ENCODE measurements at places on chromosomes 1 and 21.

DNA sequence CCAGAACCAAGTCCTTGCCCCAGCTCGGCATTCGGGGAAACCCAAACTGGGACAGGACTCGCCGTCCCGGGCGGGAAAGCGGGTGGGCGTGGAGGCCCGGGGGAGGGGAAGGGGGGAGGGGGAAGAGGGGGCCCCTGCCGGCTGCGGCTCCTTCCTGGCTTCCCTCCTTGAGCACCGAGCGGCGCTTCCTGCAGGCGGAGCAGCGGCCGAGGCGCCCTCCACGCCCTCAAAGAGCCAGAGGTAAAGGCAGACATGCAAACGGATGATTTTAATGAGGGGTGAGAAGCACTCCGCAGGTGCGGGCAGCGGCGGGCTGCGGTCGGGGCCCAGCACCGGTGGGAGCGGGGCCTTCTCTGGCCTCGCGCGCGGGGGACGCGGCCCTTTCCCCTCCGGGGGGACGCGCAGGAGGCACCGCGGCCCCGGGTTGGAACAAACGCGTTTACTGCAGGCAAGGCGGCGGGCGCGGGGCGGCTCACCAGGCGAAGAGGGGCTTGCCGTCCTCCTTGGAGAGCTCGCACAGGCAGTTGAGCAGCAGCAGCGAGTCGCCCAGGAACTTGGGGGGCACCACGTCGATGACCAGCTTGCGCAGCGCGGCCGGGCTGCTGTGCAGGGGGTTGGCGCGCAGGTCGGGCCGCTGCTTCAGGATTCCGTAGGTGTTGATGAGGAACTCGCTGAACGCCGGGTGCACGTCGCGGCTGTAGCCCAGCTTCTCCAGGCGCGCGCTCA is 5.7 kb upstream of the FTCD start:
- no peak for DNase-seq

GRCh38 chr1:21072721-21073120 is 104.0 kb downstream of the EIF4G3 start:
- no peak for DNase-seq

- DNase-seq, result no peak
These were observed 124.8 kb upstream of the CHRM3 start for GRCh38 chr1:239261521-239261920.

GRCh38 chr1:72366466-72366865 is 84.1 kb upstream of the NEGR1 start:
- DNase-seq, result no peak

GRCh38 chr1:31425301-31426081 is 12.5 kb downstream of the SERINC2 start:
- no peak for DNase-seq

DNA sequence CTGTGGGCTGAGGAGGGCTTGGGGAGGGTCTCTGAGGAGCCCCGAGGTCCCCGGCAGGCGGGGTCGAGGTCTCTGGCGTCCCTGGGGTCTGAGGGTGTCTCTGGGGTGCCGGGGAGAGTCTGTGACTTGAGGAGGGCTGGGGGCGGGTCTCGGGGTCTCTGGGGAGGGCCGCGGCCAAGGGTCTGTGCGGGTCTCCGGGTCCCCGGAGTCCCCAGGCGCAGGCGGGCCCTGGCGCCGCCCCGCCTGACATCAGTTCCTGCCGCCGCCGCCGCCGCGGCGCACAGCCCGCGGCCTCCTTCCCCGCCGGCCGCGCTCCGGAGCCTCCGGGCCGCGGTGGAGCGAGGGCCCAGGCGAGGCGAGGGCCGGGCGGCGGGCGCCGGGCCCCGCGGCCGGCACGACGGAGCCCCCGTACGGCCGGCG is at the start of gene PLEKHM2:
Gene PLEKHM2 (plus strand): TSS at position 279 of the 420 bp plus-strand sequence. CDS start 239 bp downstream, outside the sequence.
- peak; percentile 87 for DNase-seq

- DNase-seq, result peak; percentile 41
These were observed at the start of gene KIRREL1 for GRCh38 chr1:157993147-157993917. Gene KIRREL1 (plus strand): TSS chr1:157993645. CDS start chr1:157993677, 32 bp downstream.

DNA sequence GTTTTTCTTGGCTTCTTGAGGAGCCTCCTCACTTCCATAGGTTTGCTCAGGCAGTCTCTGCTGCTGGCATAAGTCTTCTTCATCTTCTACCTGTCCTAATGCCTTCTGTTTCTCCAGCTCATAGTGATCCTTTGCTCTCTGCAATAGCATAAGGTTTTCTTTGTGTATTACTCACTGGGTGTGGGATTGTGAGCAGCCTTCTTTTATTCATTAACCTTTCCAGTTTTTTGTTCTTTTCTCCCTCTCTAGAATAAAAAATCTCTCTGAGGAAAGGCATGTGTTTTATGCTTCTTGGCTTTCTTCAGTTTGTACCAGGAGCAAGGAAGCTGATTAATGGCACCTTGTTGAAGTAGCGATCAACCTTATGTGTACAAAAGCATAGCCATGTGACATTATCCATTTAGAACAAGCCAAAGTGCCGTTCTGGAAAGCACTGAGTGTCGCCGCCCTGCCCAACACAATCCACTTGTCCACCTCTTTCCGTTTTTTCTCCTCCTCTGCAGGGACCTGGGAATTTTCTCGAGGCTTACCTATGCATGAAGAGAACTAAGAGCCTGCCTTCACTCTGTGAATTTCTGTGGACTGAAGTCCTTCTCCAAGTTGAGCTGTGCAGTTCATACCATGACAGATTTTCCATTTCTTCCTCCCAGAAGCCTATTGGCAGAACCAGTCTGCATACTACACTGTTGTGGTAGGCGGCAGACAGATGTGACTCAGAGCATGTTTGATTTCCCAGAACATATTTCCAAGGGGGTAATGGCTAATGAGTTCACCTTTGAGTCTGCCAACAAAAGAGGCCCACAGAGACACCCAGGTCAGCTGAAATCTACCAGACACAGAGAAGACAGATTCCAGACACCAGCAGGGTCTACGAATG is 39.0 kb downstream of the DPT start:
- DNase-seq, result no peak

- DNase-seq, result no peak
These were observed 42.1 kb downstream of the LRRC8B start for GRCh38 chr1:89566761-89567174.

- DNase-seq, result no peak
These were observed 61.7 kb upstream of the DNAJC6 start for GRCh38 chr1:65247419-65248359.

DNA sequence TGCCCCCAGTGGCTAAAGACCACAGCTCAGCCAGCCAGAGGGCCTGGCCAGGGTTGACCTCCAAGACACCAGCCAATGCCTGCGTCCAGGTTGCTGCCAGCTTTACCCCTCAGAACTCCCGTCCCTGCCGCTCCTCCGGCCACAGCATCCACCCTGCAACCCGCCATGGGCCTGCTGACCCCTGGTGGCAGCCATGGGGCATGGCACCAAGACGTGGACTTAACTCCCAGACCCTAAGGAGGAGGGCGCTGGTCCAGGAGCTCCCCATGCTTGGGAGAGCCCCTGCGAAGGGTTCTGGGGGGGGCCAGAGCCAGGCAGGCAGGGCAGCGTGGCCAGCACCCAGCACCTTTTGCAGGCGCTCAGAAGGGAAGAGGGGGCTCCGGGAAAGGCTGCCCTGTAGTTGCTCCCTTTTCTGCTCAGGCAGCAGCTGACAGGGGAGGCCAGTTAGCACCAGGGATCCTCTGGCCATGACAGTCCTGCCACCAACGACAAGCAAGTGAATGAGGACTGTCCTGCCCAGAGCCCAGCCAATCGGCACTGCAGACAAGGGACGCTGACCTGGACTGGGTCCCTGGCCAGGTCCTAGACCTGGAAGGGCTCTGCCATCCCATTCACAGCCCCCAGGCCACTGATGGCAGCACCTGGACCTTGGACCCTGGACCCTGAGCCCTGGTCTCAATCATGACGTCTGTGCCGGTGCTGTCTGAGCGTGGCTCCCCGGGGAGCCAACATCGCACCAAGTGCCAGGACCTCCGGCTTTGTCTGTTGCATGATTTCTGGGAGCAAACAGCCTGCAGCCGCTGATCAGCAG is 246.2 kb downstream of the NPHP4 start:
- DNase-seq, result peak; percentile 88

GRCh38 chr1:92929461-92929860 is 31.8 kb downstream of the DIPK1A start:
- peak; percentile 12 for DNase-seq

DNA sequence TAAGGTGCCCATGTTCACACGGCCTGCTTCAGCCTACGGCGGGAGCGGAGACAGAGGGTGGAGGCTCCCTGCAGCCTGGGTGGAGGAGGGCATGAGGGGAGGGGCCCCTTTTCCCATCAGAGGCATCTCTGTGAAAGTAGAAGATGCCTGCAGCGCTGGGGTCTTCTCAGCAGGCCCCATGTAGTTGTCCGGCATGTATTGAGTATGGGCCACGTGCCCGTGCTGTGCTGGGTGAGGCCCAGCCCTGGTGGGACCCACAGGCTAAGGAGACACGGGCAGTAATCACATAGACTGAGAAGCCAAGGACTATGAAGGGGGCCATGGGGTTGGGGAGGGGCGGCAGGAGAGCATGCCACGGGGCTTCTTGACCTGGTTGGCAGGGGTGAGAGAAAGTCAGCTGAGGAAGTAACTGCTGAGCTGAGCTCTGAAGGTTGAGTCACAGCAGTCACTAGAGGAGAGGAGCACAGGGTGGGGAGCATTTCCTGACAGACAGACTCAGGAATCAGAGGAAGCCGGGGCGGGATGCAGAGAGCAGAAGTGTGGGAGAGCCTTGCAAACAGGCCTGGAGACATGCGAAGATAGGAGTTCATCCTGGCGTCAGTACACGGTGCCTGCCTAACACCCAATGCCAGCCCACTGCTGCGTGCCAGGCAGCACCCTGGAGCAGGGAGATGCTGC is 21.6 kb downstream of the PSEN2 start:
- DNase-seq, result no peak

- no peak for DNase-seq
These were observed 149.8 kb upstream of the ETV3 start for GRCh38 chr1:157288006-157288405.

GRCh38 chr1:26702680-26703038 is 6.8 kb downstream of the ARID1A start:
- no peak for DNase-seq
